ENCODE measurements at places on chromosomes 2 and 18.

DNA sequence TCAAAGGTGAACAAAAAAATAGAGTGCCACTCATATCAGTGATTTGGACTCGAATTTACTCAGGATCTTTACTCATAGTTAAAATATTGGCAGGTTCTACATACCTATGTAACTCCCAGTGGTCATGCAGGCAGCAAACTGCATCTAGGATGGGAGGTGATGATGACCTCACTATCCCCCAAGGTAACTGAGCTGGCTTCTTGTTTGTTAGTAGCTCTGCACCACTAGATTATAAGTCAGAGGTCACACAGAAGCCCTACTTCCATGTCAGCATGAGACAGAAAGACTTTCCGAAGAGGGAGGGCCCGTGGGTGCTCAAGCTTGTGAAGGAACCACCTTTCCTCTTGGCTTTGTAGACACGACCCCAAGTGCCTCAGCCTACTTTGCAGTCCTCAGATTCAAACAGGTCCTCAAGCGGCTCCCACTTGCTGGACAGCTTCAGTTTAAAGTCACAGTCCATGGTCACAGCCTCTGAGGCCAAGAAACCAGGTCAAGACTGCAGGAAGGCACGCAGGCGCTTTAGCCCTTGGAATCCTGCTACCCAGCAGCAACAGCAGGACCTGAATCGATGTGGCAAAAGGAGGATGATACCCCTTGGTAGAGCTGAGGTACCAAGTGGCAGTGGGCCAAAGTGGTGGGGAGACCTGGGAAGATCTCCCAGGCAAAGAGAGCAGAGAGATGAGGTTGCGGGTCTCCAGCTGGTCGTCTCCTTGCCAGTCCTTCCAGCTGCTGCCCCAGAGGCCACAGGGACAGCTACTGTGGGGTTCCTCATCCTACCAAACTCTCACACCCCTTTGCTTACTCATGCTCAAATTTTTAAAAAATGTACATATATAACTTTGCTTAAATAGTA is 4.3 kb downstream of the NTSR2 start:
- DNase-seq = no peak

GRCh38 chr18:22391407-22392345 is 26.0 kb downstream of the CTAGE1 start:
- no peak for DNase-seq

DNA sequence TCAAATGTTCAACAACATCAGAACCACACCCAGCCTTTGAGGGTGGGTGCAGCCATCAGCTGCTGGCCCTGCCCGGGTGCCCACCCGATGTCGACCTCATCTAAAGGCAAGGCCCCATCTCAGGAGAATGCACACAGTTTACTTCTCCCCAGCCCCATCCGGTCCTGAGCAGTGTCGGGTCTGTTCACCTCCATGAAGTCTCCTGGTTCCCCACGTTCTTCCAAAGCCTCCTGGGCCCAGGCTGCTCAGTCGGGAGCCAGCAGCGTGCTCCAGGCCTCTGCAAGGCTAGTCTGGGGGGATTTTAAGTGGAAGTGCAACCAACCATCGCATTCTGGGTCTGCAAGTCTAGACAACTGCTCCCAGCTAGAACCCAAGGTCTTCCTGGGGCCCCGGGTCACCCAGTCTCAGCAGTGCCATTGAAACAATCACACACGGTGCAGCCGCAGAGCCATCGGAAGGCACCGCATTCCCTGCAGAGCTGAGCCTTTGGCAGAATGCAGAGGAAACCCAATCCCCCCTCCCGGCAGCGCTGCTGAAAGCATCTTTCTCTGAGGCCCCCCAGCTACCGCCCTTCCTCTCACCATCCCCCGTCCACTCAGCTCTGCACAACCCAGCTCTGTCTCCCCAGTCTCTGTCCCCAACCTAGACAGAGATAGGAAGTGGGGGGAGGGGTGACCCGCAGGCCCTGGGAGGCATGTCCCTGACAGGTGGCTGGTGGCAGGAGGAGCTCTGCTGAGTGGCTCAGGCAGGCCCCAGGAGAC is 8.5 kb downstream of the ESPNL start:
- peak; percentile 53 for DNase-seq

DNA sequence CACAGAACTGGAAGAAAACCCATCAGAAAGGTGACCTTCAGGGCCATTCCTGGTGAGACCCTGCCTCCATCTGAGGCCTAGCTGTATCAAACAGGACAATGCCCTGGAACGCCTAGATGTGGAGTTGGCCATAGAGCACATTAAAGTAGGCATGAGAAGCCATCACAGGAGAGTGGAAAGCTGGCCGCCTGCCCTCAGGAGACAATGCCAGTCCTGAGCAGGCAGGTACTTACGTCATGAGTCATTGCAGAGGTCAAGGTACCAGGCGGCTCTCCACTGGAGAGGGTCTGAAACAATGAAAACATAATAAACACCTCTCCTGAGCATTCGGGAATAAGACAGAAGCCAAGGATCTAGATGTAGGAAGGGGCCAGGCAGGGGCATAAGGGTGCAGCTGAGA is 68.6 kb downstream of the CCDC93 start:
- no peak for DNase-seq

- DNase-seq = no peak
Measured at GRCh38 chr18:48188609-48189008, 220.6 kb downstream of the ZBTB7C start.

- peak; percentile 9 for DNase-seq
Measured at GRCh38 chr18:49335677-49336076, 124.8 kb downstream of the DYM start.

- DNase-seq = peak; percentile 86
Measured at GRCh38 chr18:23231340-23232021, 96.2 kb downstream of the CABLES1 start.

DNA sequence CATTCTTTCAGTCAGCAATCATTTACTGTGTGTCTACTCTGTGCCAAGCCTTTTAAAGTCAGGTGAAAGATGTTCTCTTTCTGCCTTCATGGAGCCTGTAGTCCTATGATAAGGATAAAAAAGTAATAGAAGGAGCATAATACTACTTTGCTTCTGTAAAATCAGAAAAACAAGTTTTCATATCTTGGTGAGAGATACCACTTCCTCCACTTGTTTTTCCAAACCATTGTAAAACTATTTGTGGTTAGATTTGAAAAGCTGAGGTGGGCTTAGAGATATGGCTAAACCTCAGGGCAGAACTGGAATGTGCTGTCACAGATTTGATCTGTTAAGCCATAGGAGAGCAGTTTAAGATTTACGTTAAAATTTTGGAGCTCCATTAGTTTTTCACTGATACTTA is 104.7 kb upstream of the FAM117B start:
- DNase-seq = no peak

DNA sequence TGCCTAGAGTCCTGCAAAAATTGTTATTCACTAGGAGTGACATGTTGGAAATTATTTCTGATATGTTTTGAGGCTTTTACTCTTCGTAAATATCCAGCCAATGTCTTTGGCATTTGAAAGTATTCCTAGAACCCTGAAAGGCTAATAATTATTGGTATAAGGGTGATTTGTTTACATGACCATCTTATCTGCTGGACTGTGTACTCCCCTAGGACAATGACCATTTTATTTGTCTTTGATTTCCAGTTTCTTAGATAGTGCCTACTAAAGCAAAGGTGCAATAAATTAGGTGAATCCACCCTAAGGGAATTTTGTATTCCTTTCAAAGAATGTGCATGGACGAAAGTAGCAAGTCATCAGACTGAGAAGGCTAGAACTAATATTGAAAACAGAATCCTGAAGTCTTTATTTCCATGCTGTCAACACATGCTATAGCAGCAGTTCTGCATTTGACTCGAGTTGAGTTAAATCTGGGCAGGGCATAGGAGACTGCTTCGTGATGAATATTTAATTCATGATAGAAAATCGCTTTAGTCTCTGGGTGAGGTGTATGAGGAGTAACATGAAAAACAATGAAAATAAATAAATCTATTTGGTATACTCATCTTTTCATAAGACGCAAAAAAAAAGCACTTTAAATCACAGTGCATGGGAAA is 235.7 kb downstream of the GPD2 start:
- DNase-seq = no peak

DNA sequence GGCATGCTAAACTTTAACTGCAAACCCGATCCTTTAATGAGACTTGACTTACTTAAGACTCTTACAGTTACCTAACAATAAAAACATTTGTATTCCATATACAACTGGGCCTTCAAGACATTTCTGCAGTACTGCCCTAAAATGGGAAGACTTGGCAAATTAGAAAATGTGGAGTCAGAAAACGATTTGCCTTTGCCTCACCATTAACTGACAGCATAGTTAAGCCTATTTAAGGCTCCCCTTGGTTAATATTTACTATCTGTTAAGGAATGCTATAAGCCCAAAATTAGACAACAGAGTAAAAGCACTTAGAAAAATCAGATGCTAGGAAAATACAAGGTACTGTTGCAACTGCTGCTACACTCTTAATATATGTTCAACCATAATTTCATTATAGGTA is 18.7 kb downstream of the TYW5 start:
- no peak for DNase-seq

All from activated CD4-positive, alpha-beta T cell treated with anti-CD3 and anti-CD28 coated beads, Interleukin-2, amount 10 ng/mL, durations not matched to agents 7 days and 5 days (primary cell).